Stimulated activated CD4-positive, alpha-beta T cell treated with anti-CD3 and anti-CD28 coated beads, Interleukin-12 subunit alpha, Interleukin-12 subunit beta, amount 100 ng/mL, for 24 hours (primary cell): ENCODE measurements at places on chromosomes 12 and 14.

DNA sequence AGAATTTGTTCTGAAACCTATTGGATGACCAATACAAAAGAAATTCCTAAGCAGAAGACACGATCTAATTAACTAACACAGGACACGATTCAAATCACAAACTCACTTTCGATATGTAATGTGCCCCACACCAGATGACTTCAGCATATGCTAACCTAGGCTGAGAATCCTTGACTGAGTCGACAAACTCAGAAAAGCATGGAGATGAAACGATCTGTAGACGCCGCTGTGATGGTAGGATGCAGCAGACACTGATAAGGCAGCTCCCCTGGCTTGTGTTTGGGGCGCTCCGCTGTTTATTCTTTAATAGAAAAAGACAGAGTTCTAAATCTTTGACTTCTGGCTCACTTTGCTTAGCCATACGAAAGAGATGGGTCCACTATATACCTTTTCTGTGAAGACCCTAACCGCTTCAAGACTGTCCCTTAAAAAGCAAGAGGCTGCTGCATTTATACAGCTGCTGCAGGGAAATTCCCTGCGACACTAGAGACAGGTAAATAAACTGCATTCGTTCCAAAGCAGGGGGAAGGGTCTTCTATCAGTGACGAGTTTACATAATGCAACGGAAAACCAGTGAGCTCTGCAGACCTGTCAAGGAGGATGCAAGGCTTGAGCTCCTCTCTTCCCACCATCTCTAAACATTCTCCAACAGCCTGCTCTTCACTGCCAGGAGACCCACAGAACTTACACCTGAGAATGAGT lies 929 bp downstream of the CHD8 start:
- DNase-seq = no peak

DNA sequence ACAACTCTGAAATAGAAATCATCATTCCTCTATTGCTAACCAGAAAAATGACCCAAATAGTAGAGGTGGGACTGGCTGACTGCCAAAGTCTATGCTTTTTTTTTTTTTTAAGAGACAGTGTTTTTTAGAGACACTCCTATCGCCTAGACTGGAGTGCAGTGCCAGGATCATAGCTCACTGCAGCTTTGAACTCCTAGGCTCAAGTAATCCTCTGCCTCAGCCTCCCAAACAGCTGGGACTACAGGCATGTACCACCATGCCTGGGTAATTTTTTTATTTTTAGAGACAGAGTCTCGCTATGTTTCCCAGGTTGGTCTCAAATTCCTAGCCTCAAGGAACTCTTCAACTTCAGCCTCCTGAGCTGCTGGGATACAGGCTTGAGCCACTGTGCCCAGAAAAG lies 19.2 kb downstream of the NR2C1 start:
- no peak for DNase-seq

DNA sequence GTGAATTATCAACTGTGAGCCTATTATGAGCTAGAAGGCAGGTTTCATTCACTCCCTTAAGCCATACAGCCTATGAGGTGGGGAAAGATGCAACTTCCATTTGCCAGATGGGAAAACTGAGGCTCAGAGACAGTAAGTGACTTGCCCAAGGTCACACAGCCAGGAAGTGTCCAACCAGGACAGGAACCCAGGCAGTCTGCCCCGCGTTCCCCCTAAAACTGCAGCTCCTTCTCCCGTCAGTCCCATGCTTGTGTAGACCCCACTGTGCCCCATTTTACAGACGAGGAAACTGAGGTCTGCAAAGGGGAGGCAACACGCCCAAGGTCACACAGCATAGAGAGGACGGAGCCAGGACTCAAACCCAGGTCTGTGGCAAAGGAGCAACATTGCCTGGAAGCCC lies 50.6 kb downstream of the NCOR2 start:
- DNase-seq = no peak

DNA sequence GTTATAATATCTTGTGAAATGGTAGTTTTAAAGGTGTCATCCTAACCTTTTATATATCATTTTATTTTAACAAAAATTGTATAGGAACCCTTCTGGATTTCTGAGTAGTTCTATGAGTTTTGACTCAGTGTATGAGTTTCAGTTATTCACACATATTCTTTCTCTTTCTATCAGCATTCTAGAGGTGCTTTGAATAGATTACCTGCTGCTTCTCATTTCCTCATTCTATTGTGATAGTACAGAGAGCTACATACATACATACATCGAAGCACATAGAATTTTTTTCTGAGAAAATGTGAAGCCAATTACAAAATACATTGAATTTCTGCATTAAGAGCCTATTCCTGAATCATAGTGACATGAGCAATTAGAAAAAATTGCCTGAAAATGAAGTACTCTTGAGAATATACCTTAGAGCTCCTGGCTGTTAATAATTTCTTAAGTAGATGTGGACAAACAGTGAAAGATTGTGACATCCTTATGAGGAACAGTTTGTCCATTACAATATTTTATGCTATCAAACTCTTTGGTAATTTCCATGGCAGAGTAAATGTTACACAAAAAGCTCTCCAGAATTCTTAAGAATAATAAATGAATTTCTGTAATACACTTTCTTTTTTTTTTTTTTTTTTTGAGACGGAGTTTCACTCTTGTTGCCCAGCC lies 556.6 kb downstream of the TRHDE start:
- no peak for DNase-seq

DNA sequence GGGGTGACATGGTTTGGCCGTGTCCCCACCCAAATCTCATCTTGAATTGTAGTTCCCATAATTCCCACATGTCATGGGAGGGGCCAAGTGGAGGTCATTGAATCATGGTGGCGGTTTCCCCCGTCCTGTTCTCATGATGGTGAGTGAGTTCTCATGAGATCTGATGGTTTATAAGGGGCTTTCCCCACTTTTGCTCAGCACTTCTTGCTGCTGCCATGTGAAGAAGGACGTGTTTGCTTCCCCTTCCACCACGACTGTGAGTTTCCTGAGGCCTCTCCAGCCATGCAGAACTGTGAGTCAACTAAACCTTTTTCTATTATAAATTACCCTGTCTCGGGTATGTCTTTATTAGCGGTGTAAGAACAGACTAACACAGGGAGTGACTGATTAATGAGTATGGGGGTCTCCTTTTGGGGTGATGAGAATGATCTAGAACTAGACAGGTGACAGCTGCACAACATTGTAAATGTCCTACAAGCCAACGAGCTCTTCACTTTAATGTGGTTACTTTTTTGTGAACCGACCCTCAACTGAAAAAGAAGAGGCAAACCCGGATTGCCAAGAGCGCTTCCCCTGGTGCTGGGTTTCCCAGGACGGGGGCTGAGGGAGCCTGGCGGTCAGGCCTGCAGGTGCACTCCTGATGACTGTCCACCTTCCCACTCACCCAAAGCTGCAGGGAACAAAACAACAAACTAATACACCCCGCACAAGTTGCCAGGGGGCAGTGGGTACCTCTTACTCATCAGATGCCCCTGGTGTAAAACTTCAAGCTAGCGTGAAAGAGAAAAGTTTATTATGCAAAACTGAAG lies 90.1 kb downstream of the NCOR2 start:
- DNase-seq = no peak

- DNase-seq = no peak
These were observed 8.4 kb downstream of the RAPGEF3 start for GRCh38 chr12:47750229-47750798.

DNA sequence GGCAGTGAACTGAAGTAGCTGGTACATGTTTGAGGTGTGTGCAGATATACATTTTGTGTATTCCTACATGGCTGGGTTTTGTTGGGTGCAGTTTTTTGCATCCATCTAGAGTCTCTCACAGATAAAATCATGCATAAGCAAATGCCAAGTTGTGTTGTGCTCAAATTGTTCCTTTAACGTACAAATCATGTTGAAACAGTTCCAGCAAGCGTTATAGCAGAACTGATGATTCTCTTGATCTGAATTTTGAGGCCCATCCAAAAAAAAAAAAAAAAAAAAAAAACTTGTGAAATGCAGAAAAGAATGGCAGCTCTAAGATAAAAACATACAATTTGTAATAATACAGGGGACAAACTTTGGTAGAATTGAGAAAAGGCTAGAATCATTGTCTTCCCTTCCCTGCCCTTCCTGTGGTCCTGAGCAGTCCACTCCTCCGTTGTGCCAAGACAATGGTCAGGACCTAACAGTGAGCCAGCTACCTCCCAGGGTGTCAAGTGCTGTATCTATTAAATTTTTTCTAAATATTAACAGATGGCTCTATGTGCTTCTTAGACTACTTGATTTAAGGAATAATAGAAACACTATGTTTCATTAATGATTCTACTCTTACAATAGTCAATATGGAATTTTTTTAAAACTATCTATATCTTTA lies 122.1 kb downstream of the PLEKHA5 start:
- no peak for DNase-seq

DNA sequence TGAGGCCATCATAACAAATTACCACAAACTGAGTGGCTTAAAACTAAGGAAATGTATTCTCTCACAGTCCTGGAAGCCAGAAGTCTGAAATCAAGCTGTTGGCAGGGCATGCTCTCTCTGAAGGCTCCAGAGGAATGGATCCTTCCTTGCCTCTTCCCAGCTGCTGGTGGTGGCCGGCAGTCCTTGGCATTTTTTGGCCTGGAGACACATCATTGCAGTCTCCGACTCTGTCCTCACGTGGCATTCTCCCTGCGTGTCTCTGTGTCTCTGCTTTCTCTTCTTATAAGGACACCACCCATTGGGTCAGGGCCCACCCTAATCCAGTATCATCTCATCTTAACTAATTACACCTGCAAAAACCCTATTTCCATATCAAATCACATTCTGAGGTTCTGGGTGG lies 206.1 kb downstream of the SLC41A2 start:
- DNase-seq = no peak

DNA sequence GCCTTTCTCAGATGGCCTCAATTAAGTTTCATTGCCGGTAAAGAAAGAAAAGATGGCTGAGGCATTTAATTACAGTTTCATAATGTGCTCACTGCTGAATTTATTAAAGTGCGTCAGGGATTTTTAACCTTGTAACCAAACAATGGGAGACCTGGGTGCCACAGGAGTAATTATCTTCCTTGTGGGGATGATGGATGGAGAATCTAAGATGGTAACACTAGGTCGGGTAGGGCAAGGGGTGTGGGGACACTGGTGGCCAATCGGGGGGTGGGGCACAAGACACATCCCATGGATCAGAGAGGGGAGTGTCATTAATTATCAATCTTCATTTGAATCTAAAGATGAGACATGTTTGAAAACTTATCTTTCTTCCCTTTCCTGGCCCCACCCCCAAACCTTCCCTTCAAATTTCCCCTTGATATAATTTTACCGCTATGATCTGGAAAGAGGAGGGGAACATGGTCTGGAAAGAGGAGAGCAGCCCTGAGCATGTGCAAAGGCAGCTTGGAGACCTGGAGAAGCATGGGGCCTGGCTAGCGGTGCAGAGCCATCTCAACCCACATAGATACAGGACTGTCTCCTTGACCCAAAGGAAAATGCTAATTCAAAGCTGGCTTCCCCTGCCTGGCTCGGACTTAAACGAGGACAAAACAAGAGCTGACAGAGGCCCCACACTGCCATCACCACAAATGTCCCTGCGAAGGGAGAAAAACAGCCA lies 231.3 kb upstream of the NOS1 start:
- DNase-seq = no peak

DNA sequence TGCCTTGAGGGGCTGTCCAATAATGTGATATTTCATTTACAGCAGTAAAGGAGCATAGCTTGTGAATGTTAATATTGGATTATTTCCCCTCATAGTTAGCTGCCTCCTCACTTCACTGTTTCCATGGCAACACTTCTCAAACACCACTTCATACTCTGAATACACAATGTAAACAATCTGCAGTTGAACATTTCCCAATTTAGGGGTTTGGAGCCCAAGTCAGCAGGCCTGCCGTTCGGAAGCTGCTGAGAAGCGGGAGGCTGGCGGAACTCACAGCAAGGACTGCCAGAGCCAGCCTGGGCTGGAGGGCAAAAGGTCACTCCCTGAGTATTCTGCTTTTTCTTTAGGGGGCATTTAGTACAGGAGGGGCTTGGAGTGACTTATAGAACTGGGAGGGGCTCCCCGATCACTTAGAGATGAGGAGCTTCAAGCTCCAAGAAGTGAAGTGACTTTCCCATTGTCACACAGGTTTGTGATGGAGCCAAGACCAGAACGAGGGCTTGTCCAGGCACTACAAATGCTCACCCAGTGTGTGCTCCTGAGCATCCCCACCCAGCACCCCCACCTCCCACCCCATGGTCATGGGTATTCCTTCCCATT lies 12.1 kb upstream of the SLC24A4 start:
- DNase-seq = no peak

DNA sequence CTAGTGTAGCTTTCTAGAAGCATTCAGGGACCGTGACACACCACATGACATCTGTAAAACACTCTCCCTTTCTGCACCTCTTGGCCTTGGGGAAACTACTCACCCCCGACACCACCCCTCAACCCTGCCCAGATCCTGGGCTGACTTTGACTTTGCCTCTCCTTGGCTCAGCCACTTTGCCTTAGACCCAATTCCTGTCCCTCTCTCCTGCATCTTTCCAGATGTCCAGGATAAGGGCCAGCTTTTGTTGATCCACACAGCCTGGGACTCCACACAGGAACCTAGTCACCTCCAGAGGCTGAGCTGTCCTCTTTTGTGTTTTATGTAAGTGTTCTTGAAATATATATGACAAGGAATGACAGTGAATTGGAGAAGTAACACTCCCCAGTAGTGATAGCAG lies 153.7 kb upstream of the PLXNC1 start:
- no peak for DNase-seq

DNA sequence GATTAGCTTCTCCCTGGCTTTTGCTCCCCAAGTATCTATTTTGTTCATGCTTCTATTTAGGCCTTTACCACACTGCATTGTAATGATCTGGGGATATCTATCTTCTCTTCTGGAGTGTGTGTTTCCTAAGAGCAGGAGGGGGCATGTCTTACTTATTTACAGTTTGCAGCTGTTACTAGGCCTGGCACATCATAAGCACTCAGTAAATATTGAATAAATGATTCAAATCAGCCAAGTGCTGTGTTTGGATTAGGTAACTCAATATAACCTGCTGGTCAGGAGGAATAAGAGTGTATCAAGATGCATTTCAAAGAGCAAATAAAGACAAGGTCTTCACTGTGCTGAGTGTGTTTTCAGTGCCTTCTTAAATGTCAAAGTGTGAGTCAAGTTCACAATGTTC lies 186.1 kb downstream of the FOXG1 start:
- DNase-seq = no peak

- no peak for DNase-seq
These were observed 263.7 kb downstream of the TTC6 start for GRCh38 chr14:37859177-37859576.

GRCh38 chr14:42921901-42922300 lies 1315.2 kb downstream of the LRFN5 start:
- no peak for DNase-seq

DNA sequence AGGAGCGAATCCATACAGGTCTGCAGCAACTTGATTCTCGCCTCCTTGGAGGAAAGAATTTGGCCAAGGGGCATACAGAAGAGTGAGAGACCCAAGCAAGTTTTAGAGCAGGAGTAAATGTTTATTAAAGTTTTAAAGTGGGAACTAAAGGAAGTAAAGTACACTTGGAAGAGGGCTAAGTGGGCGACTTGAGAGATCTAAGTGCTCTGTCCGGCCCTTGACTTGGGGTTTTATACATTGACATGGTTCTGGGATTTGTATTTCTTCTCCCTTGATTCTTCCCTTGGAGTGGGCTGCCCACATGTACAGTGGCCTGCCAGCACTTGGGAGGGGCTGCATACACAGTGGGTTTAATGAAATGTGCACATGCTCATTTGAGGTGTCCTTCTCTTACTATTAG lies 421.2 kb downstream of the TMEM121 start:
- no peak for DNase-seq
